ENCODE measurements at places on chromosomes 2 and 18.

DNA sequence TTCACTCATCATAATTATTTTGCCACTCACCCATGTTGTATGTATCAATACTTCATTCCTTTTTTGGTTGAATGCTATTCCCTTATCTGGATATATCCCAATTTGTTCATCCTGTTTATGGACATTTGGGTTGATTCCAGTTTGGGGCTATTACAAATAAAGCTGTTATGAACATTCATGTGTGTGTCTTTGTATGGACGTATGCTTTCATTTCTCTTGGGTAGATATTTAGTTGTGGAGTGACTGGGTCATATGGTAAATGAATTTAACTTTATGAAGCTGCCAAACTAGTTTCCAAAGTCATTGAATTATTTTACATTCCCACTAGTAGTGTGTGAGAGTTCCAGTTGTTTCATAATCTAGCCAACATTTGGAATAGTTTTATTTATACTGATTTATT, 2.7 kb downstream of the FAM228B start:
- DNase-seq = no peak

GRCh38 chr2:227783404-227784138, 30.1 kb upstream of the CCL20 start:
- DNase-seq = no peak

- DNase-seq = no peak
Observed at GRCh38 chr2:215888680-215889079, 124.7 kb downstream of the MREG start.

GRCh38 chr2:200189964-200190363, 116.5 kb upstream of the SPATS2L start:
- no peak for DNase-seq

- peak; percentile 56 for DNase-seq
Observed at GRCh38 chr2:64865073-64865830, 123.9 kb upstream of the SLC1A4 start.

DNA sequence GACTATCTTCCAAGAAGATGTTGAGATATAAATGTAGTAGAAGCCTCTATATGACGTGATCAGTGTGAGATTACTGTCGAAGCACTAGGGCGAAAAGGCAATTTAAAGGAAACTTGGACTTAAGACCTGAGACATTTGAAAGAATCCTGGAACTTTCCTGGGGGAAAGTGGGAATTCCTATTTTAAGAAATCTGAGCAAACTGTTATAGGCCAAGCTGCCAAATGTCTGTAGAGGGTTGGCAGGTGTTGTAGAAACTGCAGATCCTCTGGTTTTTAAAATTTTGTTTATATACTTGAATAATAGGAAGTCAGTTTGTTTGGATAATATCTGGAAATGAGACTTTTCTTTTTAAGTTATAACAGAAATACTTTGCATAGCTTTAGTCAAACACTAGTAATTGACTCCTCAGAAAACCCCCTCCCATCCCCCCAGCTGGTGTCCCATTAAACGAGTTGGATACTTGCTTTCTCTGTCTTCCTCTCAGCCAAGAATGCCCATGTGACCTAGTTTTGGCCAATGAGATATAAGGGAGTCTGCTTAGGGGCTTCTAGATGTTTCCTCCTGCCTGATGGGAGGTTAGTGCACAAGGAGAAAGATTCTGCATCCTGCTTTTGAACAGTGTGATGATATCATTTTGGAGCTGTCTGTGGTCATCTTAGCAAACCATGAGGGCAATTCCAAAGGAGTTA, 61.2 kb downstream of the MOGAT1 start:
- DNase-seq = no peak

GRCh38 chr18:32289483-32290075, 99.7 kb downstream of the MEP1B start:
- DNase-seq = no peak

GRCh38 chr18:68847219-68847837, 49.4 kb downstream of the CCDC102B start:
- no peak for DNase-seq

- no peak for DNase-seq
Observed at GRCh38 chr2:76640905-76641304, 881.3 kb downstream of the LRRTM4 start.

- no peak for DNase-seq
Observed at GRCh38 chr18:79624356-79625170, 55.0 kb upstream of the CTDP1 start.

- DNase-seq = no peak
Observed at GRCh38 chr18:48770243-48770642, 180.5 kb downstream of the SMAD7 start.

DNA sequence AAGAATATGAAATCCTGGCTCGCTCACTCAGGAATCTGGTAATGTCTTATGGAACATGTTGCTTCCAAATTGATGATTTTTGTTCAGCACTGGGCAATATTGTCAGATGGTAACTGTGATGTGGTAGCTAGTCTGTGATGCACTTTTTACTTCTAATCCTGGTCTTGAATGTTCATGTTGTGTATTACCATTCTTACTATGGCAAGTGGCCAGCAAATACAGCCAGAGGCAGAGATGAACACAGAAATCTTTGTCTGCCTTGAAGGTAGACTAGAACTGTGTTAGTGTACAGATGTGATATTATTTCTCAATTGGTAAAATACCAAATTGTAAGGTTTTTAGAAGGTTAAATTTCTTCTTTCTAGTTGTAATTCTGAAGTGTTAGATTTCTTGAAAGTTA, 83.3 kb downstream of the UBE2E3 start:
- DNase-seq = no peak

GRCh38 chr2:142954493-142954892, 77.0 kb downstream of the KYNU start:
- no peak for DNase-seq

GRCh38 chr18:37254236-37254754, 311.3 kb downstream of the CELF4 start:
- no peak for DNase-seq

DNA sequence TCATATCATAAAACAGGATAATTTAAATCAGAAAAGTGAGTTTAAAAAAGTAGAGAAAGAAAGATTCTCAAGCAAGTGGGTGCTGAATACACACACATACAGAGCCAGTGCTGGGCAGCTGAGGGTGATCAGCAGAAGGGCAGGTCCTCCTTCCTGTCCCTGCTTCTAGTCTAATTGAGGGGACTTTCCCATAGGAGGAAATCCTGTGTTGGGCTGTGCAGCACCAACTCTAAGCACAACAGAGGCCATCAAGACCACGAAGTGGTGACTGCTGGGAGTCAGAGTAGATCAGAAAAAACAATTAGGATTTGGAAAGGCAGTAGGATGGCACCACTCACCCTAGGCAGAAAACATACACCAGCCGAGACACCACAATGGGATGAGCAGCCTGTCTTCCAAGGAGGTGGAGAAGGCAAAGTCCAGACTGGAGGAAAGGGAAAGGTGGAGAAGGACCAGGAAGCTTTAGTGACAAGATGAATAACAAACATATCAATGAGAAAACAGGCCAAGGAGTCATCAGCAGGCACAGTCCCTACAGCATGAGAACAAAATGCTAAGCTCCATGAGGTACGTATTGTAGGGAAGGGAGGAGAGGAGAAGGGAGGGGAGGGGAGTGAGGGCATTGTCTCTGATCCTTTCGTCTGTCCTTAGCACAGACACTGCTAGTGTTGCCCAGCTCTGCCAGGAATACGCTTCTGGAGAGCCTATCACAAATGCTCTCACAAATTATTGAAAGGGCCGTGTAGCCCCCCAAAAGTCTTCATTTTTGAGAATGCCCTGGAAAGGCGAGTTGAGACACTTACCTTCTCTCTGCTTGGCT, 16.7 kb upstream of the MSGN1 start:
- no peak for DNase-seq

- no peak for DNase-seq
Observed at GRCh38 chr2:3176071-3176868, 201.3 kb downstream of the EIPR1 start.

DNA sequence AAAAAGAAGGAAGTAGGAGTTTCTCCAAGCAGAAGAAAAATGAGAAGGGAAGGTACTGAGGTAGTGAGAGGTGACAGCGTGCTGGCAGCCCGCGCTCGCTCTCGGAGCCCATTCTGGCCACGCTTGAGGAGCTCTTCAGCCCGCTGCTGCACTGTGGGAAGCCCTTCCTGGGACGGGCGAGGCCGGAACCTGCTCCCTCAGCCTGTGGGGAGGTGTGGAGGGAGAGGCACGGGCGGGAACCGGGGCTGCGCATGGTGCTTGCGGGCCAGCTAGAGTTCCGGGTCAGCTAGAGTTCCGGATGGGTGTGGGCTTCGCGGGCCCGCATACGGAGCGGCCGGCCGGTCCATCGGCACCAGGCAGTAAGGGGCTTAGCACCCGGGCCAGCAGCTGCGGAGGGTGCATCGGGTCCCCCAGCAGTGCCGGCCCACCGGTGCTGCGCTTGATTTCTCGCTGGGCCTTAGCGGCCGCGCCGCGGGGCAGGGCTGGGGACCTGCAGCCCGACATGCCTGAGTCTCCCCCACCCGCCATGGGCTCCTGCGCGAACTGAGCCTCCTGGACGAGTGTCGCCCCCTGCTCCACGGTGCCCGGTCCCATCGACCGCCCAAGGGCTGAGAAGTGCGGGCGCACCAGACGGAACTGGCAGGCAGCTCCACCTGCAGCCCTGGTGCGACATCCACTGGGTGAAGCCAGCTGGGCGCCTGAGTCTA, 11.1 kb upstream of the CYS1 start:
- DNase-seq = no peak

GRCh38 chr2:383888-384287, 96.0 kb upstream of the ALKAL2 start:
- DNase-seq = no peak

DNA sequence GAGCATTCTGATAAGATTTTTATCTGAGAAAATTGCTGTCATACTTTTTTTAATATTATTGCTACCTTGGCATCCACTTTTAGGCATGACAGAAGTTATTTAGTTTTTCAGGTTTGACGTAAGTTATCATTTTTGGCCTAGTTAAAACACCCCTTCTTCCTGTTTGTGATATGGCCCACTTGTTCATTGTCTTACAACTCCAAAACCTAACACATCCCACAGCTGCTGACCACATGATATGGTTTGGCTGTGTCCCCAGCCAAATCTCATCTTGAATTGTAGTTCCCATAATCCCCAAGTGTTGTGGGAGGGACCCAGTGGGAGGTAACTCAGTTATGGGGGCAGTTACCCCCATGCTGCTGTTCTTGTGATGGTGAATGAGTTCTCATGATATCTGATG, 388.1 kb downstream of the SLC4A3 start:
- no peak for DNase-seq

- no peak for DNase-seq
Observed at GRCh38 chr2:25374827-25375226, 33.1 kb upstream of the DNMT3A start.

DNA sequence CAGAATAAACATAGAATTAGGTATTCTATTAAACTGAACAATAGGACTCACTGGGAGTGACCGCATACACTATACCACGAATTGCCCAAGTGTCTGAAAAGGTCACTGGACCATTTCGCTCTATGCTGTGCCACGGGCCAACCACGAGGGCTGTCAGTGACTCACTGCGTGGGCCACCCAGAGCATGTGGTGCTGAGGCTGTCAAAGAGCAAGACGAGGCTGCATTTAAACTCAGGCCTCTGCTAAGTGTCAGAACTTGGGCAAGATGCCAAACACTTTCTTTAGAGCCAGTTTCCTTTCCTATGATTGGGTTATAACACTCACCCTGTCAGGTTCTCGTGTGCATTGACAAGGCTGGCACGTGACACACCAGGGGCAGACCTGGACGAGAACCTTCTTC, 97.5 kb downstream of the SH3YL1 start:
- DNase-seq = peak; percentile 23
